ENCODE measurements at places on chromosomes 7 and 10.
A peak's percentile ranks its signal among the peaks of the same experiment; 100 is the strongest.

- peak; percentile 45 for DNase-seq
Measured at GRCh38 chr7:78167860-78168259, 369.3 kb downstream of the PHTF2 start.

DNA sequence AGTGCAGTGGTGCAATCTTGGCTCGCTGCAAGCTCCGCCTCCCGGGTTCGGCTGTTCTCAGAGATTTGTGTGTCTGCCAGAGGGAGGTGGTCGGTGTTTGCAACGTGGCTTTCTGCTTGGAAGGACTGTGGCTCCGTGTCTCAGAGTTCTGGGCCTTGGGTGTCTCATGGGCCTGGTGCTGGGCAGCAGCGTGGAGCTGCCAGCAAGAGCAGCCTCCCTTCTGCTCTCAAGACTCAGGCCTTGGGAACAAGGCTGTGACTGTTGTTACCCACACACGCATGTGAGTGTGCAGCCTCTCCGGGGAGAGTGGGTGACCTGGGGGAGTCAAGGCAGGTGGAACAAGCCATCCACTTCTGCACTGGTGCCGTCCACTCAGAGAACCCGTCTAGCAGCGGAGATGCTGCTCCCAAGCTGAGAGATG is 52.0 kb downstream of the VIPR2 start:
- DNase-seq = no peak

GRCh38 chr10:34627331-34627730 is 187.8 kb downstream of the PARD3 start:
- no peak for DNase-seq

DNA sequence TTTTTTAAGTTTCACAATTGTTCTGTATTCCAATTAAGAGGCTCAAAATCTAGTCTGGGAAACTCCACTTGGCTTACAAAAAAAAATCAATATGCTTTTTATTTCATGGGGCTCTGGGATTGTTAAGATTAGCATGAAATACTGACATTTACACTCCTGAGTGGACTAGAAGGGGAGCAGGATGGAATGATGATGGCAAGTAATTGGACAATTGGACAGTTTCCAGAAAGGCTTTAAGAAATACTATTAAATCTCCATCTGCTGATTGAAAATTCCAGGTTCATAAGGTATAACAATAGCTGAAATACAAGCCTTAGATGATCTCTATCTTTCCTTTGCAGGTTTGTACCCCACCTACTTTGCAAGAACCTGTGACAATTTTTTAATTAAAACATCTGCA is 184.4 kb downstream of the LRRTM3 start:
- DNase-seq = no peak

DNA sequence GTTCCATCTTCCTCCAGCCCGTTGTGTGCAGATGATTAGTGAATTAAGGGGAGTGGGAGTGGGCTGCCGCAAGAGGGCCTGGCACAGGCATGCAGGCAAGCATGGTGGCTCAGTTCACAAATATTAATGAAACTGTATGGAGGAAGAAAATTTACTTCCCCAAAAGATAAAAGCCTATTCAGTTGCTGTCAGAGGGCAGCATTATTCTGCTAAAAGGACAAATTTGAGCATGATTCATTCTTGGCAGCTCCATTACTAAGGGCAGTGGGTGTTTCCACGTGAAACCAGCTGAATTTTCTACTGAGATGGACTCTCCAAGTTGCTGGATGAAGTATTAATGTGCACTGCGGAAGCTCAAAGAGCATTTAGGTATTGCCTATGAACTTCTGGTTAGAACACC is 90.9 kb upstream of the WDR11 start:
- DNase-seq = no peak

DNA sequence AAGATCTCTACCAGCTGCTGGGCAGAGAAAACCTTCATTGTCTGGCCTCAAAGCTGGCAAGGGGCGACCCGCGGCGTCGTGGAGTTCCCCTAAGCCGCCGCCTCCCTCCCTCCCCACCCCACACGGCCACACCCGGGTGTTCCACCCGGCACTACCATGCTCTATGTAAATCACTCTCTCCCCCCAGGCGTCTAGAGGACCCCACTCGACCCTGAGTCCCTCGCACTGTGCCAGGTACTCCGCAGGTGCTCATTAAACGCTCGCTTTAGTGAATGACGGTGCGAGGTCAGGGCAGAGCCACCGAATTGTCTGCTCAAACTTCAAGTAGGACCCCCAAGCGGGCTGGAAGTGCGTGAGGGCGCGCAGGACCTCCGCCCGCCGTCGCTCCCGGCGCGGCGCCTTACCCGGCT is 628 bp downstream of the PARP12 start:
- peak; percentile 56 for DNase-seq

DNA sequence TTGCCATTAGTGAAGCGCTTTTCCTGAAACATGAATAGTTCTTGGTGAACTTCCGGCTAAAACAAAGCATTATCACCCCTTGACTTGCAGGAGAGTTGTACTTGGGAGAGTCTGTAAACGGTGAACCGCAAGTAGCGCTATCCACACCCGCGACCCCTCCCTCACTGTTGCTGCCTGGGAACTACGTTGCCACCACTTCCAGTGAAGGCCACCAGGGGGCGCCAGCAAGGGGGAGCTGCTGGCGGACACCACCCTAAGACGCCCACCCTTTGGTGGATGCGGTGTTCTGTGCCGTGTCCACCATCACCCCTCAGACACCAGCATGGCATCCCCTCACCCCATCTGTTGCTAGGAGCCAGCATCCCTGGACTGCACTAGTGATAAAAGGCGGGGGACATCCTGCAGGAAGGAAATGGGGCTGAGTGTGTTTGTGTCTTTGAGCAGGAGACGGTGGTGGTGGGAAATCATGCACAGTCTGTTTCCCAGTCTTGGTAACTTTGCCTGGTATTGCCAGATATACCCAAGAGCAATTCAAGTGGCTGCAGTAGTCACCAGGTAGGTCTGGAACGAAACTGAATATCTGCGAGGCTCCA is 298.2 kb downstream of the FRMD4A start:
- DNase-seq = no peak

- DNase-seq = no peak
Measured at GRCh38 chr10:4012848-4013247, 227.8 kb upstream of the KLF6 start.

- no peak for DNase-seq
Measured at GRCh38 chr10:49270565-49270964, 28.4 kb upstream of the C10orf71 start.

DNA sequence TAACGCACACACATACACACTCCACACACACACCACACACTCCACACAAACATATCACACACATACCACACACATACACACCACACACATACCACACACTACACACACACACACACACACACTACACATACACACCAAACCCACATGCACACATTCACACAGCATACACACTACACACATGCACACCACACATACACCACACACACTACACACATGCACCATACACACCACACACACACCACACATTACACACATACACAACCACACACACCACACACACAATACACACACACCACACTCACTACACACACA is 66.3 kb downstream of the MKI67 start:
- no peak for DNase-seq

DNA sequence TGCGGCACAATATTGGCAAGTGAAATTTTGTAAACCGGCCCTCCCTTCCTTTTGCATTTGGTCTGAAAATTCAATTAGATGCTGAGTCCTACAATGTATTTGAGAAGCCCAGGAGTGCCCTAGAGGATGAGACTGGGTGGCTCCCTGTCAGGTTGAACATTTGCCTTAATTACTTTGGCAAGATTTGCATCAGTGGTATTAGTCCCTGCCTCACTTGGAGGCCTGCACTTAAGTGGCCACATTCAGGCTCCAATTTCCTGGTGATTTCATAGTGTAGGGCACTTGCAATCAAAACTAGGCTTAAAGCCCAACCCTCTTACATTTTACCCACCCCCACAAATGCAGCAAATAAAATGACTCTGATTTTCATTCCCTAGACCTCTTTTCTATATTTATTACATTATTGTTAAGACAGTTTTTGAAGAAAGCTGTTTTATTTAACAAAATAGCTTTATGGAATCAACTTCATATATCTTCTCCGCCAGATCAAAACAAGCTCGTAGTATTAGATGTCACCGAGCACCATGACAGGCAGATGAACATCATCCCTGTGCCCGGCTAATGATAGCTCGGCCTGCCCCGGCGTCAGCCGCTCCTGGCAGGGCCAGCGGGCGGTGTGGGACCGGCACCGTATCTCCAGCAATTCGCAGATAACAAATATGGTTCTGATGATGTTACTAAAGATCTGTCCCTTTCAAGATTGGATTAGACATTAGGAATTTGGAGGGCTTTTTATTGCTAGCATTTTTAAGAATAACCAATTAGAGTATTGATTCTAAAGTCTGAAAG is 73.6 kb downstream of the EGFR start:
- DNase-seq = no peak

GRCh38 chr10:76382381-76382851 is 951.0 kb downstream of the LRMDA start:
- DNase-seq = no peak

All from retina (tissue), 1 donor.